ENCODE measurements at places on chromosomes 4 and X. TPM values are rescaled to one million over a fixed set of nuclear protein-coding genes. Genes with fewer than 3 reads are reported as not detected.

GRCh38 chr4:185305979-185306442 lies 89.7 kb downstream of the LRP2BP start:
- H3K36me3 ChIP-seq = peaks cover 3% of the 10 kb centered on the region
- no peak overlapping the region for H3K27ac ChIP-seq
- no peak for DNase-seq
- no peaks in the 10 kb centered on the region for H3K27me3 ChIP-seq
- no peak overlapping the region for H3K4me3 ChIP-seq

DNA sequence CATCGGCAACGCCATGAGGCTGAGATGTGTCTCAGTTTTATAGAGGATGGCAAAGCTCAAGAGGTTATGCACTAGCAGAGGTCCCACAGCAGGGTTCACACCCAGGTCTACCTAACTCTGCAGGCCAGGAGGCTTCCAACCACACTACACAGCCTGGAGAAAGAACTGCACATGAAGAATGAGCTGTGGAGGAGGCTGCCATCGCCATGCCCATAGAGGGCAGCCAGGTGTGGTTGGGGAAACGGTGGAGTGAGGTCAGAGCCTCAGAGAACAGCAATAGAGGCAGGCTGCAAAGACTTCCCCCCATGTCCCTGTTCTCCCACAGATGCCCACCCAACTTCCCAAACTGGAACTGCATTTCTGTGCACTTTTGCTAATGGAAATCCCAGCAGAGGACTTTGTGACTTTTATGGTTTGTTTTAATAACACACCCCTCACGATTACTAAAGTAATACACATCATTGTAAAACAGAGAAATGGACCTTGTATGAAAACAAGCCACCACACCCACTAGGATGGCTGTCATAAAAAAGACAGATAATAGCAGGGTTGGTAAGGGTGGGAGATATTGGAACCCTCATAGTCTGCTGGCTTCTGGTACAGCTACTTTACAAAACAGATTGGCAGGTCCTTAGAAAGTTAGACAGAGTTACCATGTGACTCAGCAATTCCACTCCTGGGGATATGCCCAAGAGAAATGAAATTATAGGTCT lies 58.9 kb upstream of the PROM1 start:
- no peak for DNase-seq
- no peaks in the 10 kb centered on the region for H3K4me1 ChIP-seq
- no peaks in the 10 kb centered on the region for H3K27me3 ChIP-seq
- no peaks in the 10 kb centered on the region for H3K36me3 ChIP-seq
- no peak overlapping the region for H3K4me3 ChIP-seq
- H3K27ac ChIP-seq = no peak overlapping the region

GRCh38 chrX:119669424-119670037 lies 23.4 kb downstream of the SEPTIN6 start:
- H3K4me3 ChIP-seq = no peak overlapping the region
- peak overlapping the region; percentile 83 for H3K27ac ChIP-seq
- DNase-seq = peak; percentile 82
- H3K27me3 ChIP-seq = no peaks in the 10 kb centered on the region
- no peaks in the 10 kb centered on the region for H3K36me3 ChIP-seq

DNA sequence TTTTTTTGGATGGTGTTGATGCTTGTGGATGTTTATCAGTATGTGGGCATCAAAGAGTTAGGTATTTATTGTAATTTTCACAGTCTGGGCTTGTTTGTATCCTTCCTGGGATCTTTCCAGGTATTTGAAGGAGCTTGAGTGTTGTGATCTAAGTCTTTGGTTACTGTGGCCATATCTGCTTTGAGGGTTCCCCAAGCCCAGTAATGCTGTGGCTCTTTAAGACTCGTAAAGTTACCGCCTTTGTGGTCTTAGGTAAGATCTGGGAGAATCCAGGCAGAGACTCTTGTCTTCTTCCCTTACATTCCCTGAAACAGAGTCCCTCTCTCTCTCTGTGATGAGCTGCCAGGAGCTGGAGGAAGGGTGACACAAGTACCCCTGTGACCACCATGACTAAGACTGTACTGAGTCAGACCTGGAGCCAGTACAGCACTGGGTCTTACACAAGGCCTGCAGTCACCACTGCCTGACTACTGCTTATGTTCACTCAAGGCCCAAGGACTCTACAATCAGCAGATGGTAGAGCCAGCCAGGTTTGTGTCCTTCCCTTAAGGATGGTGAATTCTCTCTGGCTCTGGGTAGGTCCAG lies 62.2 kb downstream of the FMR1NB start:
- H3K4me3 ChIP-seq = no peak overlapping the region
- no peaks in the 10 kb centered on the region for H3K27me3 ChIP-seq
- H3K4me1 ChIP-seq = no peaks in the 10 kb centered on the region
- no peak for DNase-seq

DNA sequence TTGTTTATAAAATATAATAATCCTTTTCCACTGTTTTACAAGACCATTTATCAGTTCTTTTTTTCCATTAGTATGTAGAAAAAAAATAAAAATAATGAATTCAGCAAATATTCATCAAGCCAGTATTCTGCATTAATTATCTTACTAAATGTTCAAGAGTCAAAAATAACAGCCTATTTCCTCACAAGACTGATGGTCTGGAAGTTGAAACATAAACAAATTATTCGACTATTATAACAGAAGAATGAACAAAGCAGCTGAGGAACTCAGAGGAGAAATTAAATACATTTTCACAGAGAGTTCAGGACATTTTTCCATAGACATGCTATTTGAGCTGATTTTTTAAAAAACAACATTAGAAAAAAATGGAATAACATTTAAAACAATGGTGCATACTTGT lies 2594.8 kb downstream of the ARAP2 start:
- no peak overlapping the region for H3K4me3 ChIP-seq
- no peak for DNase-seq
- H3K27ac ChIP-seq = no peak overlapping the region
- no peaks in the 10 kb centered on the region for H3K27me3 ChIP-seq
- H3K4me1 ChIP-seq = no peaks in the 10 kb centered on the region

DNA sequence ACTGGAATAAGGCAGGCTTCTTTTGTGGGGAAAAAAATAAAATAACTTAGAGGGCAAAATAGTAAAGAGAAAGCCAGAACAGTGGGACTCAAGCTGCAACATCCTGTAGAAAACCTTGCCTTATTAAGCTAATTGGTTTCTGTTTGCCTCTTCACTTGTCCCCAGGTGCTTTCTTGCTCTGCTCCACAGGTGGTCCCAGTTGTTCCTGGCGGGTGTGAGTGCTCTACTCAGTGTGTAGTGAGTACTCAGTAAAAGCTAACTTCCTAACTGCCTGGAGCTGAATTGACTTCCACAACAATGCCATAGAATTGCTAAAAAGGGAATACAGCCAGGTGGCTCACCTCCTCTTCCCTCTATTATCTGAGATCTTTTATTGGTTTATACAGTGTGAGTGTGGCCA lies 930.2 kb downstream of the C4orf33 start:
- H3K27ac ChIP-seq = no peak overlapping the region
- H3K36me3 ChIP-seq = no peaks in the 10 kb centered on the region
- no peaks in the 10 kb centered on the region for H3K4me1 ChIP-seq

DNA sequence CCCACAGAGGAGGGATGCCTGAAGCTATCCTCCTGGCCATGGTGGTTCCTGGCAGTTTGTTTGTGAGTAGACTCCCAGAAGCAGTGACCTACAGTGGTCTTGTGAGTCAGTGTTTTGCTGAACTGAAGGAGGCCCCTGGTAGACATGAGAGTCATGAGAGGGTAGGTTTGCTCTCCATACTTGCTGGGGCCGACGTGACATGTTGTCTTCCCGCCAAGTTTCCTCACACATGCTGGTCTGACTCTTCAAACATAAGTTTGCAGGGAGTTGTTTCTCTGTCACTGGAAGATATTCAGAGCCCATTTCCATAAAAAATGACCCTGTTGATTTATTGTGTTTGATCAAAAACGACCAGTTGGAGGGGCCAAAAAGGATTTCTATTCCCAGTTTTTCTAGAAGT lies 131.1 kb upstream of the SCML1 start:
- H3K36me3 ChIP-seq = no peaks in the 10 kb centered on the region
- no peaks in the 10 kb centered on the region for H3K4me1 ChIP-seq
- no peak overlapping the region for H3K27ac ChIP-seq
- no peaks in the 10 kb centered on the region for H3K27me3 ChIP-seq
- H3K4me3 ChIP-seq = no peak overlapping the region

GRCh38 chrX:41960142-41960541 lies 36.8 kb upstream of the CASK start:
- H3K4me1 ChIP-seq = no peaks in the 10 kb centered on the region
- H3K27ac ChIP-seq = no peak overlapping the region
- no peaks in the 10 kb centered on the region for H3K27me3 ChIP-seq
- no peak for DNase-seq

DNA sequence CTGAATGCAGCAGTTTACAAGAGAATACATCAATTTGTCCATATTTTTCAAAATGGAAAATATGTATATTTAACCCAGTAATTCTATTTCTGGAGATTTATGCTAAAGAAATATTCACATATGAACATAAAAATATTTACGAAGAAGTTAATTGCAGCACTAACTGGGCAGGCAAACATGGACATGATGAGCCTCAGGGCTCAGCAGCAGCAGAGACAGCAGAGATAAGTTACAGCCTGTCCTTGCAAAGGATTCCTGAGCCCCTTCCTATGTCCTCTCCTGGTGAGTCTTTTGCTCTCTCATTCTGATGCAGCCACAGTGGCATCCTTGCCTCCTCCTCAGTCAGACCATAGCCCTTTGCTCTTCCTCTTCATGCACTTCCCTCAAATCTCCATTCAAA lies 680.6 kb upstream of the CPEB2 start:
- no peaks in the 10 kb centered on the region for H3K4me1 ChIP-seq
- no peaks in the 10 kb centered on the region for H3K36me3 ChIP-seq
- no peak for DNase-seq
- no peaks in the 10 kb centered on the region for H3K27me3 ChIP-seq
- no peak overlapping the region for H3K4me3 ChIP-seq

GRCh38 chr4:135240796-135241195 lies 1039.2 kb upstream of the PABPC4L start:
- no peak overlapping the region for H3K4me3 ChIP-seq
- H3K4me1 ChIP-seq = no peaks in the 10 kb centered on the region
- no peak for DNase-seq
- no peaks in the 10 kb centered on the region for H3K27me3 ChIP-seq
- H3K27ac ChIP-seq = no peak overlapping the region
- no peaks in the 10 kb centered on the region for H3K36me3 ChIP-seq

GRCh38 chr4:73520821-73521220 lies 39.3 kb downstream of the AFM start:
- no peaks in the 10 kb centered on the region for H3K27me3 ChIP-seq
- H3K27ac ChIP-seq = no peak overlapping the region
- DNase-seq = no peak
- no peak overlapping the region for H3K4me3 ChIP-seq
- no peaks in the 10 kb centered on the region for H3K36me3 ChIP-seq

GRCh38 chr4:111399623-111400022 lies 745.6 kb upstream of the FAM241A start:
- no peaks in the 10 kb centered on the region for H3K27me3 ChIP-seq
- H3K4me1 ChIP-seq = peaks cover 27% of the 10 kb centered on the region
- H3K36me3 ChIP-seq = no peaks in the 10 kb centered on the region
- no peak for DNase-seq
- no peak overlapping the region for H3K27ac ChIP-seq

DNA sequence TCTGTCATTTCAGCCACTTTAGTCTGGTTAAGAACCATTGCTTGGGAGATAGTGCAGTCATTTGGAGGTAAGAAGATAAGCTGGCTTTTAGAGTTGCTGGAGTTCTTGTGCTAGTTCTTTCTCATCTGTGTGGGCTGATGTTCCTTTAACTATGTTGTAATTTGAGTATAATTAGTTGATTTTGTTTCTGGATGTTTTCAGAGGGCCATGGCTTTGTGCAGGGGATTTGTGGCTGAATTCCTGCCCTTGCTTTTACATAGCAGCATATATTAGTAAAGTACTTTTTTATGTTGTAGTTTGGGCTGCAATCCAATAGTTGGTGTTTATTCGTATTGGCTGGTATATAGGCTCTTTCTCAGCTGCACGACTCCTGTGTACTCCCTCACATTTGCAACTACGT lies 339.6 kb downstream of the ANKRD50 start:
- H3K27me3 ChIP-seq = no peaks in the 10 kb centered on the region
- H3K27ac ChIP-seq = no peak overlapping the region

- H3K4me3 ChIP-seq = no peak overlapping the region
- no peak for DNase-seq
- no peak overlapping the region for H3K27ac ChIP-seq
- no peaks in the 10 kb centered on the region for H3K36me3 ChIP-seq
Observed at GRCh38 chrX:17170973-17171372, 204.0 kb upstream of the NHS start.

DNA sequence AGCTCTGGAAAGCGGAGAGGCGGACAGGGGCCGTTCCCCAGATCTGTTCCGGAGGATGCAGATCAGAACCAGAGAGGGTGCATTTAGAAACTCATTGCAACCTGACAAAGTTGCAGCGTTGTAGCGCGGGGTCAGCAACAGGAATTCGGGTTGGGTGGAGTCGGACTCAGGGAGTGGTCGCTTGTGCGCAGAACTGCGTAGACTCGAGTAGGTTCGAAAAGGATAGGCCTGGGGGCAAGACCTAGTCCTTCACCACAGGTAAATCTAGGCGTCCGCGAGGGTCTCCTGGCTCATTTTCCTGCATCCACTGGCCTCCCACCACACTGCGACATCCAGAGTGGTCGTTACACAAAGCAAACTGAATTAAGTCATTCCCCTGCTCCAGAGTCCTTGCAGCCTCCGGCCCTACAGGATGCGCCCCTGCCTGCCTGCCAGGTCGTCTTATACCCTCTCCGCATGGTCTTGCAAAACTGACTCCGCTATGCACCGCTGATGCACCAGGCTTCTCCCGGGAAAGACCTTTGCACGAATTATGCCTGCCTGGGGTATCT lies 4.7 kb upstream of the ZNF518B start:
- no peak overlapping the region for H3K4me3 ChIP-seq
- peaks cover 15% of the 10 kb centered on the region for H3K4me1 ChIP-seq

DNA sequence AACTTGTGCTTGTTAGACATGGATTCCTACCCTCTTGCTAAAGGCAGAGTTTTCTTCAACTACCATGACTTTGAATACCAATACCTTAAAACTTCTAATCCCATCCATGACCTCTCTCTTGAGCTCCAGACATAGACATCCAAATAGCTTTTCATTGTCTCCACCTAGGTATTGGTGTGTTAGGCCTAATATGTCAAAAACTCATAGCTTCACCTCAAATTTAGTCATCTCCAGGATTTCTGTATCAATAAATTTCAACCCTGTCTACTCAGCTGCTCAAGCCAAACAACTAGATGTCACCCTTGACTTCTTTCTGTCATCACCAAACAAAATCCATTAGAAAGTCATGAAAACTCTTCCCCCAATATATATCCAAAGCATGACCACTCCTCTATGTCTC lies 617.7 kb upstream of the GRIA3 start:
- peak overlapping the region; percentile 12 for H3K27ac ChIP-seq
- peaks cover 3% of the 10 kb centered on the region for H3K4me1 ChIP-seq
- H3K4me3 ChIP-seq = no peak overlapping the region
- H3K27me3 ChIP-seq = no peaks in the 10 kb centered on the region
- no peak for DNase-seq

Gene EDA2R
- polyA plus RNA-seq = not detected

Gene ZNF81
- 3.0 TPM for polyA plus RNA-seq

Gene HAND2
- 0.46 TPM for polyA plus RNA-seq

Gene MAGEA10
- not detected for polyA plus RNA-seq

Gene LIMCH1
- 0.46 TPM for polyA plus RNA-seq

Gene CT45A1
- not detected for polyA plus RNA-seq

Gene PITX2
- 0.45 TPM for polyA plus RNA-seq

Gene LEF1
- 2.3 TPM for polyA plus RNA-seq

Gene GPR119
- polyA plus RNA-seq = not detected

Gene NPNT
- 16.5 TPM for polyA plus RNA-seq

Gene SLIT2
- polyA plus RNA-seq = 0.23 TPM

Gene SHROOM3
- polyA plus RNA-seq = 63.6 TPM

Gene RHOXF1
- not detected for polyA plus RNA-seq

Gene SPANXD
- not detected for polyA plus RNA-seq
